ENCODE measurements at places on chromosomes 2 and 18.

GRCh38 chr2:229714080-229714735 is at the start of gene DNER:
TSS of gene DNER (minus strand) at chr2:229714555. CDS start at chr2:229714423, 132 bp downstream.
- DNase-seq = no peak

DNA sequence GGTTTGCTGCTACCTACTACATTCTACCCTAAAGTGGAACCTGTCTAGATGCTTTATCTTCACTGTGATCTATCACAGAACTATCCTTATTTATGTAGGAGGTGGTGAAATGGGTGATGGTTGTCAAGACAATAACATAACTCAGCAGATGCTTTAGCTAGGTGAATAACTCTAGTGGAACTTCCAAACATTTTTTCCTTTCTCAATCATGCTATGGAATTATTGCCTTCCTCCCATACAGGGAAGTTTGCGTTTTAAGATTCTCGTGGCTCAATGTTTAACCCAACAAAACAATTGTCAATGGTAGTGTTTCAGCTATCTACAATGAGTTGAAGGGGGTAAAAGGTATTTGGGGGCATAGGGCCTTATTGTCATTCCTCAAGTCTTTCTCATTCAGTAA is 82.6 kb upstream of the GLI2 start:
- no peak for DNase-seq

GRCh38 chr2:223886726-223887125 is 49.3 kb upstream of the AP1S3 start:
- DNase-seq = no peak

DNA sequence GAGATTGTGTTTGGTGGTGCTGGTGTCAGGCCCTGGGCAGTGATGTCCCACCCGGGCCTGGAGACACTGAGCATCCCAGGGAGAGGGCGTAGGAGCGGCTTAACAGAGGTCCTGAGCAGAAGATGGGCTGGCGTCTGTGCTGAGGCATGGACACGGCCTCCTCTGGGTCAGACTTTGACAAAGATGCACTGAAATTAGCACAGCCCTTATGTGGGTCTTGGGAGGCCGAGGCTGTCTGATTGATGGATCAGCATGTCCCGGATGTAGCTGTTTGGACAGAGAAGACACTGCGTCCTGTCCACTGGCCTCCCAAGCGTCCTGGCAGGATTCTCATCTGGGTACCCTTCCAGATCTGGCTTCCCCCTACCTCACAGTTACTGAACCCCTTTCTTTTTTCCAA is 159.4 kb downstream of the ANKRD30B start:
- no peak for DNase-seq

DNA sequence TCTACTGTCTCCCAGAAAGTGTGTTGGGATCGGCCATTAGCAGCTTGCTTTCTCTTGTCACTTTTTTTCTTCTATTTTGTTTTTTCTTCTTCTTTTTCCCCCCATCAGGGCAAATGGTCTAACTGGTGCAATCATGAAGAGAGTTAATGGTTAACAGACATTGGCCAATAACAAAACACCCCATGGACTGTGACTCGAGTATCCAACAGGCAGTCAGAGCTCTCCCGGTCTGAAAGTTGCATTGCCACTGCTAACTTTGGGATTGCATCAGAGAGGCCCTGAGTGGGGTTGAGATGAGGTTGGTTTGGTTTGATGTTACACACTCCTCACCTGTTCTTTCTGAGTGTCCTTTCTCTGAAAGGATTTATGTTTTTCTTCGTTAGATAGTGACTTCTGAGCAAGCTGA is 12.9 kb upstream of the SNORC start:
- no peak for DNase-seq

DNA sequence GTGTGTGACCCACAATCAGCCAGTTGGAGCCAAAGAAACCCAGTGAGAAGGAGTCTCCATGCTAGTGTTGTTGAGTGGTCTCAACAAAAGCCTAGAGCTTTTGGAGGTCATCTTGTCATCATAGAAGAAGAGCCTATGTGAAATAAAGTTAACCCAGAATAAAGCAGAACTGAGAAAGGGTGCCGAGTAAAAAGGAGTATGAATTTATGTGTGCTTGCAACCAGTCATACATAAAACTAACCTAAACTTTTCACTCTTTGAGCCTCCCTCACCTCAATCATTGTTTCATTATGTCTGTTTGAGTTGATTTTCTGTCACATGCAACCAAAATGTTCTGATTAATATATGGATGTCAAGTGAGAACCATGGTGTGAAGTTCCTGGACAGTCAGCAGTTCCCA is 599.3 kb upstream of the ZEB2 start:
- no peak for DNase-seq
